Stimulated activated CD8-positive, alpha-beta memory T cell treated with anti-CD3 and anti-CD28 coated beads, Interleukin-12 subunit alpha, Interleukin-12 subunit beta, amount 100 ng/mL, for 4 hours (primary cell): ENCODE measurements at places on chromosomes 7 and 10.

- no peak for DNase-seq
Observed at GRCh38 chr10:13872411-13872810, 285.6 kb downstream of the PRPF18 start.

DNA sequence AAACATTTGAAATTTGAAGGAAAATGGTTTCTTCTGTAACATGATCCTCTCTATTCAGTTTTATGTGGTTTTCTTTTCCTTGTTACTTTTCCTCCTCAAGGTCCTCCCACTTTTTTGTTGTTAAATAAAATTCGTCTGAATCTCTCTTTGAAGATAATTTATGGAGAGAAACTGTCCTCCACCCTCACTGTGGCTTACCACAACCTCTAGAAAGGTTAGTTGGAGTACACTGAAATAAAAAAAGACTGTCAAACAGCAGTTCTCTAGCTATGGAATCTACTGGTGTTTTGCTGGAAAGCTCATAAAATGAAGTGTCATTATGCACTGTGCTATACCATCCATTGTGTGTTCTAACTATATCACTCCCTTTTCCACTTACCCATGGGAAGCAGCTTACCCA is 189.4 kb downstream of the HDAC9 start:
- no peak for DNase-seq

- no peak for DNase-seq
Observed at GRCh38 chr7:17580856-17581255, 282.4 kb downstream of the AHR start.

GRCh38 chr7:79244482-79244881 is 209.0 kb downstream of the MAGI2 start:
- DNase-seq, result no peak
